Astrocyte (in vitro differentiated cells and primary cell): ENCODE measurements at places on chromosomes 3 and 15. TPM values are rescaled to one million over a fixed set of nuclear protein-coding genes. Genes with fewer than 3 reads are reported as not detected.

TRIM42 gene
- not detected in 2 replicates for total RNA-seq

CCDC39 gene
- not detected in 2 replicates for total RNA-seq

GRCh38 chr3:122767540-122768372 lies 25.9 kb downstream of the HSPBAP1 start:
- H3K27ac ChIP-seq: no peak overlapping the region
- no peak for DNase-seq
- no peak overlapping the region for H3K4me3 ChIP-seq
- no peaks in the 10 kb centered on the region for H3K27me3 ChIP-seq
- H3K4me1 ChIP-seq: no peaks in the 10 kb centered on the region

- DNase-seq: no peak
- peak overlapping the region; percentile 93 for H3K4me3 ChIP-seq
- H3K27ac ChIP-seq: peak overlapping the region; percentile 94
These were observed 1.5 kb downstream of the FSTL1 start for GRCh38 chr3:120449251-120449650.

DNA sequence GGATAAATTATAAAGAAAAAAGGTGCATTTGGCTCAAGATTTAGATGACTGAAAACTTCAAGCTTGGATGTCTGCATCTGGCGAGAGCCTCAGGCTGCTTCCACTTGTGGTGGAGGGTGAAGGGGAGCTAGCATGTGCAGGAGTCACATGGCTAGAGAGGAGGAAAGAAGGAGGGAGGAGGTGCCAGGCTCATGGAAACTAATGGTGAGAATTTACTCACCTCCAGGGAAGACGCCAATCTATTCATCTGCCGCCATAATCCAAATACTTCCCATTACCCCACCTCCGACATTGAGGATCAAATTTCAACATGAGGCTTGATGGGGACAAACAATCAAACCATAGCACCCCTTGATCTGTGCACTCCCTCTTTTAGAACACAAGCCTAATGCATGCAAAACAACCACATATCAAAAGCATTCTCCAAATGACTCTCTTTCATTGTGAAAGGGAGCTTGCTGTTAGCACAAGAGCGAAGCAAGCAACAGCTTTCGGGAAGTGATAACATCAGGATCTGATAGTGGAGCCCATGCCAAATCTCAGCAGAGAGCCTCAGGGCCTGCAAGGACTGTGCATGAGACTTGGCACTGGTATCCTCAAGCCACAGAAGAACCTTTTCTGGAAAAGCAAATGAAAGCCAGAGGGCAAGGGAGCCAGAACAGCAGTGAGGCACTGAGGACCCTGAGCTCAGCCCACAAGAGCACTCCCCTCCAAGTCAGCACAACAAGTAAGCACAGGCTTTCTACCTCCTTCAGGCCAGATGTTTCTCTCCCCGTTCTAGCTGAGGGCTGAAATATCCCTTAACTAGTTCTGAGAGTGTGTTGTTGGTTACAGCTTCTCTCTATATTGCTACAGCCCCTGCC lies 50.2 kb upstream of the THBS1 start:
- no peak overlapping the region for H3K4me3 ChIP-seq
- no peak overlapping the region for H3K27ac ChIP-seq
- DNase-seq: no peak
- H3K36me3 ChIP-seq: no peaks in the 10 kb centered on the region
- no peaks in the 10 kb centered on the region for H3K4me1 ChIP-seq

DNA sequence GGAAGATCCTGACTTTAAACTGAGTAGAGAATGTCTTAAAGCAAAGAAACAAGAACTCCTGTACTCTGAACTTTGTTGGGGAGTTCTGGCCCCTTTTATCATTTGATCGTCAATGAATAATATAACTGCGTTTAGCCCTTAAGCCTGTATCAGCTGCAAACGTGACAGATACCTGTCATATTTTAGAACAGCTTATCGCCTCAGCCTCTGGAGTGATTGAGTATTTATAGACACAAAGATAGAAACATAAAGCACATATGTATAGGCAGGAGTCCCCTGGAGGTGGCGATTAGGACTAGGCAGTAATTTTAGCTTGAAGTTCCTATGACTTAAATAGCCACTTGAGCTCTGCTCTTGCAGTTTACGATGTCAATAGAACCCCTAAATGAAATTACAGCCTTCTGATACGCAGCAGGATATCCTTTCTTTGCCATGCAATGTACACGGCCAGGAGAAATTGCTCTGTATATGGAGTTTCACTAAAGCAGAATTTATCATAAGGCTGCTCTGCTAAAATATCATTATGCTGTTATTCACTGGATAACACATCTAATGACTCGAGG lies 321.8 kb downstream of the TIGIT start:
- H3K4me1 ChIP-seq: no peaks in the 10 kb centered on the region
- no peak overlapping the region for H3K4me3 ChIP-seq

RBSN gene
- total RNA-seq: 19.6 and 20.3 TPM in 2 replicates

CCRL2 gene
- 0.17 TPM in 1 of 2 replicates, not detected in the other for total RNA-seq

GRCh38 chr3:52396011-52396906 lies 48.6 kb downstream of the SEMA3G start:
- no peaks in the 10 kb centered on the region for H3K27me3 ChIP-seq
- no peak overlapping the region for H3K4me3 ChIP-seq
- H3K27ac ChIP-seq: no peak overlapping the region
- no peaks in the 10 kb centered on the region for H3K4me1 ChIP-seq
- H3K36me3 ChIP-seq: peaks cover 2% of the 10 kb centered on the region

GRCh38 chr3:10554746-10555145 lies 49.4 kb upstream of the ATP2B2 start:
- H3K36me3 ChIP-seq: no peaks in the 10 kb centered on the region
- no peaks in the 10 kb centered on the region for H3K27me3 ChIP-seq
- no peak overlapping the region for H3K27ac ChIP-seq
- DNase-seq: no peak
- H3K4me3 ChIP-seq: no peak overlapping the region

DNA sequence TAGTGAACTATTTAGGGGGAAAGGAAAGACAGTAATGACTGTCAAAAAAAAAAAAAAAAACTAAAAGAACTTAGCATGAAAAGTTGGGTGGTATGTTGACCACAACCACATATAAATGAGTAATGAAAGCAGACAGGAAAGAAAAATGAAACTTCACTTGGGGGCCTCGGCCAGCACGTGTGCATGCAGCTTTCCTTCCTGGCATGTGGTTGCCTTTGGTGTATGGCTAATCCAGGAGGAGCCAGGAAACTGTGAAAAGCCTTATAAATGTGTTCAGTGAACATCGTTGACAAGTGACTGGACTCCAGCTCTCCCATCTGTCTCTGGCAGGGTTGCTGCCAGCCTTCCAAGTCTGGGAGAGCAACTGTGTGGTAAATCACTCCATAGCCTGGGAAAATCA lies 195.1 kb downstream of the DTWD1 start:
- no peak overlapping the region for H3K27ac ChIP-seq
- DNase-seq: peak; percentile 97
- H3K4me3 ChIP-seq: no peak overlapping the region
- H3K36me3 ChIP-seq: no peaks in the 10 kb centered on the region

DNA sequence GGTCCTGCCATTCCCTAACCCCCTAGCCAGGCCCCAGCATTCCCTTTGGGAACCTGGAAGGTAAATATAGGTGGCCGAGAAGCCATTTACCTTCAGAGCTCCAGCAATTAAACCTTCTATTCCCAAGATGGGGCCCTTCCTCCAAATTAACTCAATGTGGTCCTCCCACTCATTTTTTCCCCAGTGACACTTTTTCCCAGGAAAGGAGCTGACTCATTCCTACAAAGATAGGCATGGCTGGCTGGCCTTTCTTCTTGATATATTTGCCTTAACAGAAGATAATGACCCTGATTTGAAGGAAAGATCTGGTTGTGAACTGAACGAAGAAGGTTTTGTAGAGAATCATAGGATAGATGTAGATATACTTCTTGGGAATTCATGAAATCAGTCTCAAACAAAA lies 279.0 kb upstream of the VEPH1 start:
- H3K27ac ChIP-seq: no peak overlapping the region
- H3K4me3 ChIP-seq: no peak overlapping the region
- H3K27me3 ChIP-seq: no peaks in the 10 kb centered on the region
- H3K4me1 ChIP-seq: peaks cover 25% of the 10 kb centered on the region
- peak; percentile 44 for DNase-seq

SELENOT gene
- total RNA-seq: 130 and 132 TPM in 2 replicates

ATP8B4 gene
- 0.23 and 0.31 TPM in 2 replicates for total RNA-seq

GRCh38 chr3:118736107-118736506 lies 298.5 kb downstream of the IGSF11 start:
- H3K36me3 ChIP-seq: no peaks in the 10 kb centered on the region
- H3K27ac ChIP-seq: no peak overlapping the region
- no peaks in the 10 kb centered on the region for H3K4me1 ChIP-seq
- no peak overlapping the region for H3K4me3 ChIP-seq

GRCh38 chr3:11346416-11346815 lies 74.2 kb downstream of the ATG7 start:
- no peak overlapping the region for H3K27ac ChIP-seq
- H3K36me3 ChIP-seq: peaks cover 21% of the 10 kb centered on the region
- H3K4me3 ChIP-seq: no peak overlapping the region
- H3K4me1 ChIP-seq: peaks cover 5% of the 10 kb centered on the region
- DNase-seq: peak; percentile 56

OR5K2 gene
- total RNA-seq: not detected in 2 replicates

- H3K27ac ChIP-seq: no peak overlapping the region
- no peak for DNase-seq
- H3K36me3 ChIP-seq: no peaks in the 10 kb centered on the region
- no peaks in the 10 kb centered on the region for H3K27me3 ChIP-seq
- H3K4me1 ChIP-seq: no peaks in the 10 kb centered on the region
These were observed 71.0 kb downstream of the PPM1L start for GRCh38 chr3:160826991-160827390.
